ENCODE measurements at places on chromosomes 7 and 10.

GRCh38 chr10:29446327-29446726 is 157.5 kb downstream of the LYZL1 start:
- DNase-seq, result no peak

DNA sequence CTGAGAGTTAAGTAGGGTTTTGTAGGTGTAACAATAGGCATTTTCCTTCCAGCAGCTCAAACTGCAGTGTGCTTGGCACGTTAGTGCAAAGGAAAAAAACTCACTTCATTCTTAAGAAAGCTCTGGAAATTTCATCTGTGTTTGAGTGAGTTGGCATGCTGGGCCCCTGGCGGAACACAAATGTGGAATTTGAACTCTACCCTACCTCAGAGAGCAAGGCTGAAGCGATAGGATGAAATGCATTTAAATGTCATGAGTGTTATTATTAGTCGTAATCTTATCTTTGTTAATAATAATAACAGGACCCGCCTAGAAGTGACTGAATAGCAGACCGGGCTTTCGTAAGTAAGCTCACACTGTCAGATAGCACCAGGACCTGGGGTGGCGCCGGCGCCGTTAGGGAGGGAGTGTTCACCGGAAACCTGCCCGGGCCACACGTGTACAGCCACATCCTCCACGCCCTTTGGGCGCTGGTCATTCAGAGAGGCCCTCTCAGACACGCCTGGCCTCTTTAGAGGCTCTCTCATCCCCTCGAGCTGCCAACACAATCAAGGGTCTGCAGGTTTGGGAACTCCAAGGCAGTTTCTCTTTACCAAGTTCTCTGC is 63.5 kb downstream of the GRK5 start:
- DNase-seq, result peak; percentile 45

DNA sequence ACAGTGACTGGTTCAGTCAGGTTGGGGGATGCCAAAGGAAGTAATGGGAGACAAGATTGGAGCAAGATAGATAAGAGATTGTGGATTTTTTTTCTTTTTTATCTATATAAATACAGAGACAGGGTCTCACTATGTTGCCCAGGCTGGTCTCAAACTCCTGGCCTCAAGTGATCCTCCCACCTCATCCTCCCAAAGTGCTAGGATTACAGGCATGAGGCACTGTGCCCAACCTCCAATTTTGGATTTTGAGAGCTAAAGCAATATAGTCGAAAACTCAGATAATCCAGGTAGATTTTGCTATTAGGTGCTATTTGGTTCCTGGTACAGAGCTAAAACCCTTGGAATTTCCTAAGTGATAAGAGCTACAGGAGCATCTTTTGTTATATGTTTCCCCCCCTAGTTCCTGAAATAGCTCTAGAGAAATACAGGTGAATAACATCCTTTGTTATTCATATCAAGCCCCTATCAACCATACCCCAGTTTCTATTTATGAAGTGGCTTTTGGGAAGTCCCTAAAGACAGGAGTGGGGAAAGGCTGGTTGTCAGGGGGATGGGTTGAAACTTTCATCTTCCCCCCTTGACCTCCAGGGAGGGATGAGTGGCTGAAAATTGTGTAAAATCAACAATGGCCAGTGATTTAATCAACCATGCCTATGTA is 151.2 kb downstream of the CFTR start:
- DNase-seq, result no peak

- DNase-seq, result no peak
Measured at GRCh38 chr7:47669901-47670384, 88.0 kb upstream of the TNS3 start.

- no peak for DNase-seq
Measured at GRCh38 chr10:31479752-31480151, 160.7 kb downstream of the ZEB1 start.

GRCh38 chr10:22927661-22928403 is at the start of gene ARMC3:
ARMC3 (plus strand) TSS chr10:22928053; CDS start chr10:22931997, 3,944 bp downstream.
- no peak for DNase-seq

GRCh38 chr7:115477193-115477651 is 553.3 kb downstream of the TFEC start:
- DNase-seq, result no peak

DNA sequence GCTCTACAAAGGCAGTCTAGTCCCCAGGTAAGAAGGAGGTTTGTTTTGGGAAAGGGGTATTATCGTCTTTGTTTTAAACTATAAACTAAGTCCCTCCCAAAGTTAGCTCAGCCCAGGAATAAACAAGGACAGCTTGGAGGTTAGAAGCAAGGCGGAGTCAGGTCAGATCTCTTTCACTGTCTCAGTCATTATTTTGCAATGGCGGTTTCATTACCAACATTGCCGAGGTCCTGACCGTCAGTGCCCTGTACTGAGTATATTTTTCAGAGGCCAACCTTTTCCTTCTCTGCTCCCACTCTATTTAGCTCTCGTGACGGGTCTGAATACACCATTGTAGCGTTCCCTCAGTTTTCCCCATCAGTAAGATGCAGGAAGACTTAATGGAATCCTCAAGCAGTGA is 184.5 kb downstream of the PRKCQ start:
- DNase-seq, result no peak

DNA sequence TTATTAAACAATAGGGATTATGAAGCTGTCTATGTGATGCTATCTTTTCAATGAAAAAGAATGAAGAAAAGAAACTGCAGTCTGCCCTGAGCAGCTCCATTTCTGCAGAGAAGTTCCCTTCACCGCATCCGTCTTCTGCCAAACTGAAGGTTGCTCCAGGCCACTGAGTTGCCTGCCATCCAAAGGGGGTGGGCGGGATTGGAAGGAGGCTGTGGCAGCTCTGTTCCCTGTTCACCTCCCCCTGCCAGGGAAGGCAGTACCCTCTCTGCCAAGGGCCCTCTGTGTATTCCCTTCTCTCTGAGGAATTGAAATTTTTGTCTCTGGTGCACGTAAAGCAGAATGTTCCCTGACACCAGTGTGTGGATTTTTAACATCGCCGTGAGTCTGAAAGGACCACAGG is 243.1 kb upstream of the GHITM start:
- no peak for DNase-seq
